Stimulated activated CD4-positive, alpha-beta T cell treated with anti-CD3 and anti-CD28 coated beads, TNF-alpha, amount 100 ng/mL, for 48 hours (primary cell): ENCODE measurements at places on chromosomes 7 and 10.

DNA sequence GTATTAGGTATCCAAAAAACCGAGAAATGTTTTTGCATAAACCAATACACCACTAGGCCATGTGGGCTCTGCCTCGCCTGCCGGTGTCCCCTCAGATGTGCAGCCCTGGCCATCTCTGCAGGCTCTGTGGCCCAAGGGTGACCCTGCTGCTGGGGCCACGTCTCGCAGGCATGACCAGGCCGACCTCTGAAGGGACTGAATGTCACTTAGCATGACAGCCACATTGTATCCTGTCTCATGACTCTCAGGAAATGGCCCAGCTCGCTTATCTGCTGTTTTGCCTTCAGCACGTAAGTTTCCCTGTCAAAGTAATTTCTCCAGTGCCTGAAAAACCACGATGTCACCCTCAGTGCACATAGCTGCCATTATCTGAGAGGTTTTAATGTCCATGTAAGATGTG, 49.5 kb upstream of the ZNF32 start:
- DNase-seq = no peak

DNA sequence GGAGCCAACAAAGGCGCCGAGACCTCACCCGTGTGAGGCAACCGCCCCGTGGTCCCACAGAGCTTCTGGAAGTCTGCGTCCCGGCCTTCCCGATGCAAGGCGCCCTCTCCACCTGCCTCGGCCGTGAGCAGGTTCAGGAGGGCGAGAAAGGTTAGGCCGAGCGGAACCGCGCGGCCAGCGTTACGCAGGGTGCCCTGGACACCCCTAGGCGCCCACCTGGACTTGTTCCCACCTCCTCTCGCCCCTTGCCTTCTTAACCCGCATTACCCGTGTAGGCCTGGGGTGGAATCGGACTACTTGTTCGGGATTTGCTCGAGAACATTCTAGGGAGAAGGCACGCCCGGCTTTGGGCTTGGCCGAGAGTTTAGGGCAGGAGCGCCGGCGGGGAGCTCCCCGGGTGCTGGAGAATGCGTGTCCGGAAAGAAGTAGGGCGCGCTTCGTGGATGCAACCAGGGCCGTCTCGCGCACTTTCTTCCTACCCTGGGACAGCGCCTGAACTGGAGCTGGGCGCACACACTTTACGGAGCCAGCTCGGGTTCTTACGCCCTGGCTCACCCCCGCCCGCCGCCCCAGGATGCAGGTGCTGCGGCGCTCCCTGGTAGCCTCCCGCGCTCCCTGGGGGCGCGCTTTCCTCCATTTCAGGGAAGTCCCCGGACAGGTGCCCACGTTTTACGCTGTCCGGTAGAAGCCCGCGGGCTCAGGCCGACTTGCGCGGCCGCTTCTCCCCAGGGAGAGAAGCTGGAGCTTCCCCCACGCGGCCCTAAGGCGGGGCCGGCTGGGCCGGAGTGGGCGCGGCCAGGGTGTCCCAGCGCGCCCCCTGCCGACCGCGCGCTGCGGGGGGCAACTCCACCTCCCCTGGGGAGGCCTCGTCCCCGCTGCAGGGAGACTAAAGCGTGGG, 74.5 kb downstream of the INSIG1 start:
- DNase-seq = no peak

GRCh38 chr10:110209454-110209925, 2.1 kb downstream of the MXI1 start:
- peak; percentile 67 for DNase-seq

- DNase-seq = no peak
Measured at GRCh38 chr10:129389194-129389593, 77.8 kb upstream of the MGMT start.

GRCh38 chr10:112393827-112394226, 19.9 kb downstream of the ACSL5 start:
- no peak for DNase-seq

GRCh38 chr7:128100949-128101713, 69.9 kb upstream of the LRRC4 start:
- no peak for DNase-seq
